Activated CD4-positive, alpha-beta T cell treated with anti-CD3 and anti-CD28 coated beads, Interleukin-2, amount 10 ng/mL, durations not matched to agents 7 days and 5 days (primary cell): ENCODE measurements at places on chromosomes 2 and 18. TPM values are rescaled to one million over a fixed set of nuclear protein-coding genes. Genes with fewer than 3 reads are reported as not detected.

DNA sequence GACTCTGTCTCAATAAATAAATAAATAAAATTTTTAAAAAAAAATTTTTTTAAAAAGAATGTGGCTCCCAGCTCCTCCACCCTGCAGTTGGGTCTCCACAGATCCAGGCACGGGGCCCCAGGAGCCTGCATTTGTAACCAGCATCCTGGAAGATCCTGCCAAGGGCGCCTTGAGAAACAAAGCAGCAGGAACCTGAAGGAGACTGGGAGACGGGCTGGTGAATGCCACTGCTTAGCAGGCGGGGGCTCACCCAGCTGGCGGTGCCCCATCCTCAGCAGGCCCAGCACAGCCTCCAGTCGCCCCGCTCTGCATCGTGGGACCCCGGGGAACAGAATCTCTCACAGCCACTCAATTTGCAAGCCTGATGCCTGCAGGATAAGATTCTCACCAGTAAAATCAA, 187.5 kb upstream of the SALL3 start:
- no peaks in the 10 kb centered on the region for H3K27me3 ChIP-seq
- H3K36me3 ChIP-seq, result no peaks in the 10 kb centered on the region
- H3K4me3 ChIP-seq, result no peak overlapping the region
- H3K4me1 ChIP-seq, result no peaks in the 10 kb centered on the region
- H3K27ac ChIP-seq, result no peak overlapping the region

DNA sequence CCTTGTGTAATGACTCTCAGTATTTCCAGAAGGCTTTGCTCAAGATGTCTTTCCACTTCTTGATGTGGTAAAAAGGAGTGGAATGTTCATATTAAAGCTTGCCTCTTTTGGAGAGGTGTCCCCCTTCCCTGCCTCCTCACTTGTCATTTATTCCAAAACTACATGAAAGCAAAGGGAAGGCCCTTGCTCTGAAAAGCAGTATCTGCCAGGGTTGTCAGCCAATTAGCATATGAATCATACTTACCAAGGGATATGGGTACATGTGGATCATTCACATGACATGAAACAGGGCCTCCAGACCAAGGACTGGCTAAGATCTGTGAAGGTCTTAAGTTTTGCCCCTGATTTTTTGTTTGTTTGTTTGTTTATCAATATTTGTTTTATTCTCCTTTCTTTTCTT, 31.3 kb downstream of the ANXA4 start:
- no peaks in the 10 kb centered on the region for H3K27me3 ChIP-seq
- H3K36me3 ChIP-seq, result peaks cover 27% of the 10 kb centered on the region
- H3K27ac ChIP-seq, result peak overlapping the region; percentile 83
- H3K4me3 ChIP-seq, result no peak overlapping the region
- no peak for DNase-seq

DNA sequence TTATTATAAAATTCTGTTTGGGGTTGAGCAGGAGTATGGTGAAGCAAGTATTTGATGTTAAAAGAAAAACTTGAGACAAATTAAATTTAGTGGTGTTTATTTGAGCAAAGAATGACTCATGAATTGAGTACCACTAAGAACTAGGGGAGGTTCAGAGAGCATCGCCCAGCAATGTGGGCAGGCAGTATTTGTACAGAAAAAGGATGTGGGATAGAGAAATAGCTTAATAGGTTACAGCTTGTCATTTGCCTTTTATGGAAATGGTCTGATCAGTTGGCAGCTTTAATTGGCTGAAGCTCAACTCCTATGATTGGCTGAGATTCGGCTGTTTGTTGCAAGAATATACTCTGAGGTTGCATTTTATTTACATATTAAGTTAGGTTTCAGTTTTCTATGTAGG, 68.2 kb downstream of the LRATD1 start:
- H3K27ac ChIP-seq, result no peak overlapping the region
- no peaks in the 10 kb centered on the region for H3K27me3 ChIP-seq
- no peaks in the 10 kb centered on the region for H3K4me1 ChIP-seq
- H3K4me3 ChIP-seq, result no peak overlapping the region
- DNase-seq, result no peak

- no peaks in the 10 kb centered on the region for H3K36me3 ChIP-seq
- DNase-seq, result no peak
- H3K27me3 ChIP-seq, result peaks cover 5% of the 10 kb centered on the region
- H3K27ac ChIP-seq, result no peak overlapping the region
- no peak overlapping the region for H3K4me3 ChIP-seq
Observed at GRCh38 chr18:3321133-3321812, 59.3 kb downstream of the MYL12B start.

GRCh38 chr2:222357930-222358329, 59.1 kb upstream of the PAX3 start:
- DNase-seq, result no peak
- no peaks in the 10 kb centered on the region for H3K27me3 ChIP-seq
- H3K27ac ChIP-seq, result no peak overlapping the region

- H3K4me1 ChIP-seq, result peaks cover 72% of the 10 kb centered on the region
- peak overlapping the region; percentile 65 for H3K4me3 ChIP-seq
- peak overlapping the region; percentile 96 for H3K27ac ChIP-seq
- DNase-seq, result peak; percentile 85
- H3K36me3 ChIP-seq, result peaks cover 16% of the 10 kb centered on the region
Observed at GRCh38 chr2:126761981-126762878, 106.3 kb downstream of the GYPC start.

GRCh38 chr2:156687126-156687525, 250.9 kb downstream of the GPD2 start:
- no peaks in the 10 kb centered on the region for H3K36me3 ChIP-seq
- H3K27me3 ChIP-seq, result peaks cover 6% of the 10 kb centered on the region
- H3K4me3 ChIP-seq, result no peak overlapping the region
- H3K4me1 ChIP-seq, result no peaks in the 10 kb centered on the region
- no peak overlapping the region for H3K27ac ChIP-seq

GRCh38 chr18:51017140-51017879, 12.7 kb upstream of the SMAD4 start:
- H3K27me3 ChIP-seq, result no peaks in the 10 kb centered on the region
- DNase-seq, result no peak
- no peak overlapping the region for H3K27ac ChIP-seq
- no peaks in the 10 kb centered on the region for H3K36me3 ChIP-seq

- peaks cover 38% of the 10 kb centered on the region for H3K4me1 ChIP-seq
- H3K4me3 ChIP-seq, result no peak overlapping the region
- no peak overlapping the region for H3K27ac ChIP-seq
- no peaks in the 10 kb centered on the region for H3K27me3 ChIP-seq
- no peak for DNase-seq
- H3K36me3 ChIP-seq, result no peaks in the 10 kb centered on the region
Observed at GRCh38 chr2:30272761-30273573, 41.6 kb downstream of the LBH start.

GRCh38 chr2:95698146-95698545, 106.3 kb downstream of the TRIM43 start:
- H3K27ac ChIP-seq, result no peak overlapping the region
- no peaks in the 10 kb centered on the region for H3K36me3 ChIP-seq
- H3K4me1 ChIP-seq, result no peaks in the 10 kb centered on the region
- no peak overlapping the region for H3K4me3 ChIP-seq
- H3K27me3 ChIP-seq, result peaks cover 29% of the 10 kb centered on the region

GRCh38 chr2:46937471-46937901, 21.9 kb upstream of the MCFD2 start:
- H3K36me3 ChIP-seq, result peaks cover 9% of the 10 kb centered on the region
- no peak overlapping the region for H3K27ac ChIP-seq
- H3K4me3 ChIP-seq, result no peak overlapping the region
- H3K4me1 ChIP-seq, result peaks cover 30% of the 10 kb centered on the region
- no peak for DNase-seq
- no peaks in the 10 kb centered on the region for H3K27me3 ChIP-seq

GRCh38 chr2:23418461-23418911, 33.5 kb downstream of the KLHL29 start:
- no peaks in the 10 kb centered on the region for H3K4me1 ChIP-seq
- no peak for DNase-seq
- H3K36me3 ChIP-seq, result no peaks in the 10 kb centered on the region
- no peak overlapping the region for H3K27ac ChIP-seq
- H3K4me3 ChIP-seq, result no peak overlapping the region
- peaks cover 4% of the 10 kb centered on the region for H3K27me3 ChIP-seq

GRCh38 chr18:32317651-32318050, 127.8 kb downstream of the MEP1B start:
- H3K4me1 ChIP-seq, result no peaks in the 10 kb centered on the region
- H3K36me3 ChIP-seq, result no peaks in the 10 kb centered on the region
- H3K27me3 ChIP-seq, result peaks cover 17% of the 10 kb centered on the region
- no peak overlapping the region for H3K4me3 ChIP-seq
- DNase-seq, result no peak

DNA sequence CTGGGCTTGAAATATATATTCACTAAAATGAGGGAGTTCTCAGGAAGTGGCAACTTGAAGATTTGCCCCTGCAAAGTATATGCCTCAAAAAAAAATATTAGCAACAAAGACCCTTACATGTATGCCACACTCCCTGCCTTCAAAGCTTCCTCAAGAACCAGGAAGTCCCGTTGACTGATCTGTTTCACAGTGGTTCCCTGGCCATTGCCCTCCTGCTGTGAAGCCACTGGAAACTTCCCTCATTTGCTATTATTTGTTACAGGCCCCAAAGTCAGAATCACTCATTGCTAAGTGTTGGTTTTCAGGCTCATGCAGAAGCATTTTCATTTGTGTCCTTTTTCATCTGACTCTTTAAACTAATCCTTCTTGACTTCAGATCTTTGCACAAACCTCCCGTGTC, 421.5 kb downstream of the ZNF521 start:
- no peak overlapping the region for H3K4me3 ChIP-seq
- no peak for DNase-seq
- H3K27me3 ChIP-seq, result peaks cover 3% of the 10 kb centered on the region
- no peak overlapping the region for H3K27ac ChIP-seq

- H3K4me1 ChIP-seq, result no peaks in the 10 kb centered on the region
- H3K36me3 ChIP-seq, result no peaks in the 10 kb centered on the region
- H3K27me3 ChIP-seq, result no peaks in the 10 kb centered on the region
- H3K4me3 ChIP-seq, result no peak overlapping the region
- DNase-seq, result no peak
Observed at GRCh38 chr18:60534538-60534937, 162.0 kb upstream of the MC4R start.

The EPAS1 gene
- 6.9 TPM for total RNA-seq

The RAD51AP2 gene
- total RNA-seq, result not detected

The TSPYL6 gene
- not detected for total RNA-seq

The ALK gene
- total RNA-seq, result not detected

The ZSWIM2 gene
- total RNA-seq, result not detected
